ENCODE measurements at places on chromosomes 5 and 9.

DNA sequence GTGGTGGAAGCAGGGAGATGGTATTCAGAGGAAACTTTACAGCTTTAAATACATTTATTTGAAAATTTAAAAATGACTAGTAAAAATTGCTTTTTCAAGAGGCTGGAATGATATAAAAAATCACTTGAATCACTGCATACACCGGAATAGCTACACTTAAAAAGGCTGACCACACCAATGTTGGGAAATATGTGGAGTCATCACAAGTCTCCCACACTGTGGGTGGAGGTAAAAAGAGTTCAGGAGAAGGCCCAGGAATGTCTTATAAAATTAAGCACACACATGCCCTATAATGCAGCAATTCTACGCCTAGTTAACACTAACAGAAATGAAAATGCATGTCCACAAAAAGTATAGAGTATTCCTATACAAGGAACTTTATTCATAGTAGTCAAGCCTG lies 198.1 kb downstream of the ROR2 start:
- DNase-seq, result peak; percentile 9

DNA sequence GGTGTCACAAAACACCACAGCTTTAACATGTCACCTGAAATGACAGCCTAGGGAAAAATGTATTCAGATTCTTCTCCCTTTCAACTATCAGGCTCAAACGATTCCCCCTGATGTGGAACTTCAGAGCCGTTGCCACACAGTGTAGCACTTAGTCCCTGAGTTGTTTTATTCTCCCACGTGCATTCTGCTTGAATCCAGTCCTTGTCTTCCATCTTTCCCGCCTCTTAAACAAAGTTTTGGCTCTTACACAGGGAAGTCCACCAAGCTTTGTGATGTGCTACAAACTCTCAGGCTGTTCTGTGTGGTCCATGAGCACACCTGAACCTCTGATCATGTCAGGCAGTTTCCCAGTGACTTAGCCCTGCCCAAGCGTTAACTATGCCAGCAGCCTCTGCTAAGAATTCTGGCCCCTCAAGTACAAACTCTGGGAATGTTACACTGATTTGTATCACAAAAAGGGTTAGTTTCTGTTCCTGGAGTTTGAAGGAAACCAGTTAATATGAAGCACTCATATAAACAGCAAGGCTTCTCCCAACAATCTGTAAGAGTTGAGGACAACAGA lies 45.8 kb upstream of the RNF38 start:
- no peak for DNase-seq

- no peak for DNase-seq
Measured at GRCh38 chr9:99637641-99638040, 184.0 kb upstream of the NR4A3 start.

GRCh38 chr5:131282235-131282634 lies 18.4 kb downstream of the CDC42SE2 start:
- no peak for DNase-seq

- DNase-seq, result no peak
Measured at GRCh38 chr9:15176836-15177235, 130.2 kb downstream of the TTC39B start.

DNA sequence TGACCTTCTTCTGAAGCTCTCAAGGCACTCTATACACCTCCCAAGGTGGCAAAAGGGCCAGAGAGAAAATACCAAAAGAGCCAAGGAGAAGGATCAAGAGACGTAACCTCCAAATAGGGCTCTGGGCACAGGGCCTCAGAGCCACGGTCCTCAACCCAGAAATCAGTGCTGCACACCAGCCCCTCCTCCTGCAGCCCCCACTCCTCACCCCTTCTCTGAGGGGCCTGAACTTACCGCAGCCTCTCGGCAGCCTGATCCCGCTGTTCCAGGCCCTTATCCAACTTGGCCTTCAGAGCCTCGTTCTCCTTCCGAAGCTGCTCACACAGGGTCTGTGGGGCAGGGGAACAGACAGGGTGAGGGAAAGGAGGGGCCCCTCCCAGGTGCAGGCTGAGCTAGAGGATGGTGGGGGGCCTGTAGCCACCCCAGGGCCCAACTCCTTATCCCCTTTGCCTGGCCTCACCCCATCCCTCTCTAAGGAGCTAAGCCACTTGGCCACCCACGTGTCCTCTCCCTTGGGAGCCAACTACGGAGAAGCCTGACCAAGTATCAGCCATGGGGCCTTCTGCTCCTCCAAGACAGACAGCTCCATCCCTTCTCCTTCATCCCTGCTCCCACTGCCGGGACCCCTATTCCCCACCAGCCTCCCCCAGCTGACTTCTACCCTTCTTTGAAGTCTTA lies 28.8 kb downstream of the TNIP1 start:
- DNase-seq, result no peak

DNA sequence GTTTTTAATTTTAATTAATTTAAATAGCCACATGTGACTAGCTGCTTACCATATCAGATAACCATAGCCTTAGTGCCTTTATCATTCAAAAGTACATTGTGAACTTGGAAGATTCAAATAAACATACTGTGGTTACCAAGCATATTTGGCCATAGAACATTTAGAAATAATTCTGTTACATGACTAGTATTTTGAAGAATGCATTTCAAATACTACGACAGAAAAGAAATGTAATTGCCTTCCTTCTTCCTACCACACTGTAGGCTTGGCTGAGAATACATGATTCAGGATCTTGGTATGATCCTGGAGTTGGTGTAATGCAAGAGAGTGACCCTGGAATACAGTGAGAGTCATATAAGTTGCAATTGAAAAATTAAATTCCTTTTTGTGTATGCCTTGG lies 109.7 kb upstream of the PCA3 start:
- peak; percentile 93 for DNase-seq

GRCh38 chr5:31421806-31422586 lies 109.9 kb downstream of the DROSHA start:
- DNase-seq, result no peak

GRCh38 chr5:125198270-125198974 lies 452.0 kb upstream of the ZNF608 start:
- peak; percentile 90 for DNase-seq

DNA sequence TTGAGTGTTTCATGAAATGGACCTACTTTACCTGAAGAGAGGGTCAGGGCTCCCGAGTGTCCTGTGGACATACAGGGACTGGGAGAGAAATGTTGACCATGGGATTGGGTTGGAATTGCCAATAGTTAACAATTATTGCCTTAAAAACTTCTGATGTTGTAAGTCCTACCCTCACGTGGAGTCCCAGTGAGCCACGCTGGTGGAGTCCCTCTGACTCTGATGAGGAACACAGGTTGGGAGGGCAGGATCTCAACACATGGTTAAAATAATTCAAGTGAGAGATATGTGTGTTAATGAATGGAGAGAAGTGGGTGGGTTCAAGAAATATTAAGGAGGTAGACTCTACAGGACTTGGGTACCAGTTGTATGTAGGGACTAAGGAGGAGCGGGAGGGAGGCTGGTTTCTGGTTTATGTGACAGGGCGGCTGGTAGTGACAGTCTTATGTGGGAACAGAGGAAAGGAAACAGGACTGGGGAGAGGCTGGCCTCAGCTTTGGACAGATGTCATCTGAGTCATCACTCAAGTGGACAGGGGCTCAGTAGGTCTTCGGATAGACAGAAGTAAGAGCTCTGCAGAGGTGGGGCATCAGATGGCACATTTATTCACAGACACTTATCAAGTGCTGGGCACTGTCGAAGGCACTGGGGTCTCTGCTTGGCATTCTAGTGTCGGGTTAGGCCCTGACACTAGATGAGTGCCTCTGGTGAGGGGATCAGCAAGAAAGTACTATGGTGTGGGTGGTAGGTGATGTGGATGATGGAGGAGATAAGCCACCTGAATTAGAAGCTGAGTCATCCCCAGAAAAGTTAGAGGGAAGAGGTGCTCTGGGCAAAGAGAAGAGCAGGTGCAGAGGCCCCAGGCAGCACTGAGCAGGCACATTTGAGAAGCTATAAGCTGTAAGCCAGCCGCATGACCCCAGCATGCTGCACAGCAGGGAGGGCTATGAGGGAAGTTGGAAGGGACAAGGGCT lies 27.2 kb downstream of the MAML1 start:
- no peak for DNase-seq

DNA sequence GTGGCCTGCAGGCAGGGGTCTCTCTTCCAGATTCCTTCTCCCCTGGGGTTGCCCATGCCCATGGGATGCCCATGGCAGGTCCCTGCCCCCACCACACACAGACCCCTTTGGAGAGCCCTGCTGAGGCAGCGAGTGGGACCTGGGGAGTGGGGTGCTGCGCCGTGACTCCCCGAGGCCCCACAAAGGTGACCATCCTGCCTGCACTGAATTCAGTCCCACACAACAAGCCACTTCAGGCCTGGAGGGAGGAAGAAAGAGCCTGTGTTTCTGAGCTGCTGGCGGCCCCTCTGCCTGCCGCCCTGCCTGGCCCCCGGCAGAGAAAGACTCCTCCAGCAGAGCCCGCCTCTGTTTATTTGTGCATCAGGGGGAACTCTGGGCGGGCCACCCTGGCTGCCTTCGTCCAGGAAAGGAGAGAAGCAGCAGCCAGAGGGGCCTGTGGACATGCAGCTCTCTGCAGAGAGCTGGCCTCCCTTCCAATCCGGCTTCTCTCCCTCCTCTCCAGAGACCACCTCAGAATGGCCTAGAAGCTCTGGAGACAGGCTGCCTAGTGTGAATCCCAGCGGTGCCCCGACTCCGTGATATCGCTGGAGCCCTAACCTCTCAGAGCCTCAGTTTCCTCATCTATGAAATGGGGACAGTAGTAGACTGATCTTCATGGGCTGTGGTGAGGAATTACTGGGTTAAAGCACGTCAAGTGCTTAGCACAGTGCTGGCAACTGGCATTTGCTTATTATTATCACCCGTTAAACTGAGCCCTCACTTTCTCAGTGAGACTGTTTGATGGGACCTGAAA lies 72.9 kb downstream of the COL27A1 start:
- DNase-seq, result no peak

DNA sequence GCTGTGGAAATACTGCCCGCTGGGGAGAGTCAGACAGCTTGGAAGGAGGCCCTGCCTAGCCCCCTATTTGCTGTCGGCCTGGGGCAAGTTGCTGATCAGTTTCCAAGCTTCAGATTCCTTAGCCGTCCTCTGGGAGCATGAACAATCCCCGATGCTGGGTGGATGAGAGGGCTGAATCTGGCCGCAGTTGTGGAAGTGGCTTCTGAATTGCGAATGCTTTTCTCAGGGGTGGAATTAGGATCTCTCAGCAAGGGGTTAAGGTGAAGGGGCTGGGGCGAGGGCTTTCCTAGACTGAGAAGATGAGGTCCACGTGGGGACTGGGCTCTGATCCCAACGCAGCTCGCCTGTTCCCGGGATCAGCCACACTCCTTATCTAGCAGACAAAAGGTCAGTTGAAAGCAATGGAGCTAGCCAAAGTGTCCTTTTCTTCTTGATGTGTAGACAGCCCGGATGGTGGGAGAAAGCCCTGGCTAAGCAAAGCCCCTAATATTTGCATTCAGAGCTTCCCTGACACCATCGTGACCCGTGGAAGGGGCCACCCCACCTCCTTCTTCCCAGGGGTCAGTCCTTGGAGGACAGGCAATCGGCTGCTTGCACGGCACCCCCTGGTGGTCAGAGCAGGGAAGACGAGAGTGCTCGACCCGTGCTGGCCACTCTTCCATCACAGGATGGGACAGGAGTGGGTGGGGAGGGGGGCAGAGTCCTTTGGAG lies 54.9 kb downstream of the COL15A1 start:
- peak; percentile 83 for DNase-seq

DNA sequence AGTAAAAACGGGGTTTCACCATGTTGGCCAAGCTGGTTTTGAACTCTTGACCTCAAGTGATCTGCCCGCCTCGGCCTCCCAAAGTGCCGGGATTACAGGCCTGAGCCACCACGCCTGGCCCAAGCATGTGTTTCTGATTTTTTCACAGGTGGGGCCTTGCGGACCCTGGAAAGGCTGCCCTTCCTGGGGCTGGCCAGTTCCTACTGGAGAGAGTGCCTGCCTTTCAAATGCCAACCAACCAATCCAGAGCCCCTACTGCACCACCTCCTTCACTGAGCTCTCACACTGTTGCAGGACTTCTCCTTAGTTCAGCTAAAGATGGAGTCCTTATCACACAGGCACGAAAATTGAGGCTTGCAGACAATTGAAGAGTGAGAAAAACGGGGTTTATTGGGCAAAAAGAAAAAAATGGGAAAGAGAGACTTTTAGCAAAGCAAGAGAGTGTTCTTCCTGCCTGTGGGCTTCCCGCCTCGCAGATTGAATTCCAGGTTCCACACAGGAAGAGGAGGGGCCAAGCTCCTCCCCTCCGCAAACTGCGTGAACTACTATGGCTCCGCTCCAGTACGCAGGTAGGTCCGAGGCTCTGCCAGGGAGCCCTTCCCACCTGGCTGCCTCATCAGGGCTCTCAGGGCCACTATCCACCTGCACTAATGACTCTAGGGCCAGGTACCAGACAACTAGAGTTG lies 8.3 kb upstream of the CMBL start:
- no peak for DNase-seq

DNA sequence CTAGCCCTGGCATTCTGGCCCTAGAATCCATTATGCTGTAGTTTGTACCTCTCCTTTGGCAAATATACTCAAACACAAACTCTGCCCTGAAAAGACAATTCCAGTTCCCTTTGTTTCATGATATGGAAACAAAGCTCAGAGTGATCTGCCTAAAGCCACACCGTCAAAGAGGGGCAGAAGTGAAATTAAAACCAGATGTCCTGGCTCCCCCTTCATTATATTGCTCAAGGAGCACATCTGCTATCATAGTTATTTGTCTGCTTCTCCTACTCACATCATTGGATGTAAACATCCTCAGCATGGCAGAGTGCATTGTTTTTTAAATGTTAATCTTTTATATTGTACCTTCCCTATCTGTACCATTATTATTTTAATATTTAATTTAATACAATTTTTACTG lies 266.7 kb upstream of the SMARCA2 start:
- no peak for DNase-seq

DNA sequence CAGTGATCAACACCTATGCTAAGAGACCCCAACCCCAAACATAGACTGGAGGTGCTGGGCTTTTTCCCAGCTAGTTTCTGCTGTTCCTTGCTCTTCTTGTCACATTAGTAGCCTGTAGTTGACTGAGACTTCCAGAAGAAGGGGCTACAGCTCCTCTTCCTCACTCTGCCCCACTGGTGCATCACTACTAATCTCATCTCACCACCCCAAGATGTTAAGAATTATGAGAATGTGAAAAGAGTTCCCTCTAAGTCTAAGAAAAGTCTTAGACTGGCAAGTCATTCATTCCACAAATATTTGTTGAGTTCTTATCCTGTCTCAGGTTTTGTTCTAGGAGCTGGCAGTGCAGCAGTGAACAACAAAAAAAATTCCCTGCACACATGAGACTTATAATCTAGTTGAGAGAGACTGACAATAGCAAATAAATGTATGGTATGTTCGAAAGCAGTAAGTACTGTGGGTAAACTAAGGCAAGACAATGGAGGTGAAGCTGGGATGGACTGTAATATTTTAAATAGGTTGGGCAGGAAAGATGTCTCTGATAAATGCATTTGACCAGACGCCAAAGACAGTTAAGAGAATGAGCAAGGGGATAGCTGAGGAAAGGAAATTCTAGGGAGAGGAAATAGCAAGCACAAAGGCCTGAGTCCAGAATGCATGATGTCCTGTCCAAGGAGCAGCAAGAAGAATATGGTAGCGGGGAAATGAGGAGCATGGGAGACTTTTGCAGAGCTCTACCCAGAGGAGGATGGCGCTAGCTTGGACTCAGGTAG lies 92.3 kb downstream of the PTCD2 start:
- DNase-seq, result no peak
